ENCODE measurements at places on chromosomes 5 and 9.
A peak's percentile ranks its signal among the peaks of the same experiment; 100 is the strongest.

GRCh38 chr5:74201334-74202081 lies 439.0 kb downstream of the ENC1 start:
- no peak for DNase-seq

DNA sequence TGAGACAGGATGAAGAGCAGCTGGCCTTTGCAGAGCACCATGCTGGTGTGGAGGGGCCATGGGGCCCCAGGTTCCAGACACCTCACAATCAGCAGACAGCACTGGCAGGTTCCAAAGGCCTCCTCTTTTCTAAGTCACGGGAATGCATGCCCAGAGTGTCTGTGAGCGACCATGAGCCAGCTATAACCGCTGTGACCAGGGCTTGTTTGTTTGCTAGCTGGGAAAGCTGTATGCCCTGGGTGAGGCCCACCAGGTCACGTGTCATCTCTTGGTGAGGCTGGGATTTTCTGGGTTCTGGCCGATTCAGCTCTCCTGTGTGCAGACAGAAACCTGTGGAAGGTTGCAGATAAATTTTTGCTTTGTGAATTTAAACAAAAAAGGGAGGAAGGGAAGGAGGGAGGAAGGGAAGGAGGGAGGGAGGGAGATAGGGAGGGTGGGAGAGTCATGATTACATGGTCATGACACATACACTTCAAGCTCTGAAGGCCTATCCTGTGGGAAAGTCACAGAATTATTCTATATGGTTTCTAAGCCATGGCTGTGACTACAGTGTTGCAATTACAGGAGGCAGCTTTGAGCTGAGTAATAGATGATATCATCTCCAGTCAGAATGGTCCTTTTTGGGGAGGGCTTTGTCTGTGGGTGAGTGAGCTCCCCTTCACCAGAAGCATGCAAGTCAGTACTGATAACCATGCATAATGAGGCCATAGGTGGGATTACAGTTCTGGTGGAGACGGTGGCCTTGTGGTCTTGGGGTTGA lies 37.2 kb downstream of the PAPPA start:
- no peak for DNase-seq

GRCh38 chr5:127089191-127089590 lies 15.9 kb upstream of the C5orf63 start:
- DNase-seq = no peak

GRCh38 chr5:116271446-116272025 lies 186.7 kb downstream of the COMMD10 start:
- DNase-seq = no peak

GRCh38 chr5:139668924-139669661 lies 20.9 kb downstream of the CXXC5 start:
- DNase-seq = no peak

DNA sequence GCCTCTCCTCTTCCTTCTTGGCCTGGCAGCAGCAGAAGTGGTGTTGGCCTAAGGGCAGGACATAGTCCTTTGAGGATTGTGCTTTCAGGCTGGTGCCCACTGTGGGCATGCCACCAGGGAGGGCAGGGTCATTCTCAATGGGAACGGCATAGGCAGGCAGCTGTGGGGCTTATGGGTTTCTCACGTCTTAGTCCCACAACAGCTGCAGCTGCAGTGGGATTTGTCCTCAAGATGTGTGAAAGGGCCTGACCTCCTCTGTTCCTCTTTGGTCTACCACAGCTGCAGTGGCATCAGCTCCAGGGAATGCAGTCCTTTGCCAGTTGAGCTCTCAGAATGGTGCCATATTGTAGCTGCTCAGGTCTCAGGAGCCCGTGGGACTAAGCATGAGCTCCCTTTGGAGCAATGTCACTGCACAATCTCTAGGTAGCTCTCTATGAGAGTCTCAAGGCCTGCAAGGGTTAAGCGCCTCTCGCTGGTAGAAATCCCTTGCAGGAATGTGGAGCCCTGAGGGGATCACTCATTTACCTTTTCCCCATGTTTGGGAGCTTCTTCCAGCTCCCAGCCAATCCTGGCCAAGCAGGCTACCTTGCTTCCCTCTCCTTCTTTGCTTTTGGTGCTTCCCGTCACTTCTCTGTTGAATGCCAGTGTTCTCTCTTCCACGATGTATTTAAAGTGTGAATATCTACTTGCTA lies 104.8 kb downstream of the GNA14 start:
- DNase-seq = no peak

DNA sequence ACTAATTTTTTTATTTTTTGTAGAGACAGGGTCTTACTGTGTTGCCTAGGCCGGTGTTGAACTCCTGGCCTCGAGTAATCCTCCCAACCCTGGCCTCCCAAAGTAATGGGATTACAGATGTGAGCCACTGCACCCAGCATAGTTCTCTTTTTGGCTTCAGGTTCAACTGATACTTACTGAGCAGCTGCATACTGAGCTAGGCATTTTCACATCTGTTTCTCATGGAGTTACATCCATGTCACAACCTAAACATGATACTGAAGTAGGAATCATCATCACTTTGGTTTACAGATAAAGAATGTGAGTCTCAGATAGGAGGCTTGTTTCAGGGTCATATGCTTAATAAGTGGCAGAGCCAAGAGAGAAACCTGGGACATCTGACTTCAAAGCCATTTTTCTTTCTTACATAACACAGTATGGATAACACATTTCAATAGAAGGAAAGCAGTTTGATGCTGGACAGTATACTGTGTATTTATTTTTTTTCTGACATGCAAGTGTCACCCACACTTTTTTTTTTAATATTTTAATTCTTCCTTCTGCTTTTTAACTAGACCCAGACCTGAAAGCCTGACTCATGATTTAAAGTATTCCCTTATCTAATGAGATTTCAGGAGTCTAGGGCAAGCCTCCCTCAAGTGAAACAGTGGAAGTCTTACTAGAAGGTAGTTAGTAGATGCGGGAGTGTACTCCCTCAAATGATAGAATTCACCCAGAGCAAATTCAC lies 90.8 kb downstream of the HACD4 start:
- DNase-seq = no peak

GRCh38 chr9:18488886-18489285 lies 14.9 kb downstream of the ADAMTSL1 start:
- no peak for DNase-seq

DNA sequence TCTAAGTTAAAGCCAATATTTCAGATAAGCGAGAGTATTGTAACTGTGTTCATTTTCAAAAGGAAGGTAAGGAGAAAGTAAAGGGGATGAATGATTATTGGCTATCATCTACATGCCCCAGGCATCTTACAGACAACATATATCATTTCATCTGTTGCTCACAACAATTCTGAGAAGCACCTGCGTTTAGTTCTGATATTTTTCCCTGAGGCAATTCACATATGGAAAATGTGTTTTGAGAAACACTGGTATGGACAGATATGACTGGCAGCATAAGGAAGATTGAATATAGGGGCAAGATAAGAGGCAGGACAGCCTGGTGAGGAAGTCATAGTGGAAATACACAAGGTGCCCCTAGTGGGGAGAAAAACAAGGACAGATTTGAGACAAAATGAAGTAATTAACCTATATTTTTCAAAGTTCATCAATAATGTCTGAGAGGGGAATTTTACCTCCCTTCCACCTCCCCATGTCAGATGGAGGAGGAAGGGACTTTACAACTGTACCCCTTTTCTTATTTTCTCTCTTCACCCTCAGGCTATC lies 87.7 kb upstream of the TRIM32 start:
- no peak for DNase-seq

DNA sequence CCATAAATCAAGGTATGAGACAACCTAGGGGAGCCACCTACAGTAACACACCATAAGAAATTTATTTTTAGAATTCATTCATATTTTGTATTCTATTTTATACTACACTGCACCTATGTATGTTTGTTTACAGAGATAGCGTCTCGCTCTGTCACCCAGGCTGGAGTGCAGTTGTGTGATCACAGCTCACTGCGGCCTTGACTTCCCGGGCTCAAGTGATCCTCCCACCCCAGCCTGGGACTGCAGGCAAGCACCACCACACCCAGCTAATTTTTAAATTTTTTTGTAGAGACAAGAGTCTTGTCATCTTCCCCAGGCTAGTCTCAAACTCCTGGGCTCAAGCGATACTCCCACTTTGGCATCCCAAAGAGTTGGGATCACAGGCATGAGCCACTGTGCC lies 25.4 kb downstream of the MAPKAP1 start:
- DNase-seq = no peak

GRCh38 chr5:146644831-146645230 lies 128.8 kb upstream of the GPR151 start:
- no peak for DNase-seq

- no peak for DNase-seq
Observed at GRCh38 chr9:137621131-137621757, 2.4 kb downstream of the EHMT1 start.

DNA sequence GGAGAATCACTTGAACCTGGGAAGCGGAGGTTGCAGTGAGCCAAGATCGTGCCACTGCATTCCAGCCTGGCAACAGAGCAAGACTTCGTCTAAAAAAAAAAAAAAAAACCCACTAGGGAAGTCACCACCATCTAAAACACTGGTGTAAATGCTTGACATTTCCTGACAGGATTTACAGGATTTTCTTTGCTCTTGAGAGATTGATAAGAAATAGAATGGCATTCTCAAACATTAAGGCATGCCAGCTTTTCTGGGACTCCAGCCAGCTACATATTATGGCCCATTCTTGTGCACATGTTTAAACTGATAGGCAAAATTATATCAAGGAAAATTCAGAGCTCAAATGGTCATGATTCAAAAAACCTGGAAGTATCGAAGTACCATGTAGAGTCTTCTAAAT lies 28.7 kb downstream of the GTF3C4 start:
- DNase-seq = no peak

GRCh38 chr9:121491111-121491510 lies 8.5 kb downstream of the GGTA1 start:
- no peak for DNase-seq

DNA sequence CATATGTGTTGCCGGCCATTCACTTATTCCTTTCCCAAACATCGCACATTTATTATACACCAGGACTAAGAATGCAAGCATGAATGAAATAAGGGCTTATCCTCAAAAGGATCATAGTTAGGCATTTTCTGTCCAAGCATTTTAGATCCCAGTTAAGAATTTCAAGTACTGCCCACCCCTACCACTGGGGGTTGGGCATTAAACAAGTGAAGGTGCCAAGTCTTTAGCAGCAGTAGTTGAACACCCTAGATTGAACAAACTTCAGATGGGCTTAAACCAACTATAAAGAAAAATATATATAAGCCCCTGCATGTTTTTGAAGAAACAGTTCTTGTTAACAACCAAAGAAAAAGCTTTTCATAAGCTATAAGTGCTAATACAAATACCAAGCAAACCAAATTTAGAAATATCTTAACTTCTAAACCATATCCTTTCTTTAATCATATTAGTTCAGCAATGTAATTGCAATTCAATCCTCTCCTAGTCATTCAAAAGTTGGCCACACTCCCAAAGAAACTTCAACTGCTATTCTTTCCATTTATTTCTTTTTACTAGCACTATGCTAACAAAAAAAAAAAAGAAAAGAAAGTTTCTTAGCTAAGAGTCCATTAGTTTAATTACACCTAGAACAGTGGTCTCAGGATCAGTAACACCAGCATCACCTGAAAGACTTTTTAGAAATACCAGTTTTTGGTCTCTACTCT lies 149.8 kb downstream of the MLLT3 start:
- DNase-seq = no peak

- no peak for DNase-seq
Observed at GRCh38 chr5:175749591-175749990, 91.7 kb downstream of the HRH2 start.

DNA sequence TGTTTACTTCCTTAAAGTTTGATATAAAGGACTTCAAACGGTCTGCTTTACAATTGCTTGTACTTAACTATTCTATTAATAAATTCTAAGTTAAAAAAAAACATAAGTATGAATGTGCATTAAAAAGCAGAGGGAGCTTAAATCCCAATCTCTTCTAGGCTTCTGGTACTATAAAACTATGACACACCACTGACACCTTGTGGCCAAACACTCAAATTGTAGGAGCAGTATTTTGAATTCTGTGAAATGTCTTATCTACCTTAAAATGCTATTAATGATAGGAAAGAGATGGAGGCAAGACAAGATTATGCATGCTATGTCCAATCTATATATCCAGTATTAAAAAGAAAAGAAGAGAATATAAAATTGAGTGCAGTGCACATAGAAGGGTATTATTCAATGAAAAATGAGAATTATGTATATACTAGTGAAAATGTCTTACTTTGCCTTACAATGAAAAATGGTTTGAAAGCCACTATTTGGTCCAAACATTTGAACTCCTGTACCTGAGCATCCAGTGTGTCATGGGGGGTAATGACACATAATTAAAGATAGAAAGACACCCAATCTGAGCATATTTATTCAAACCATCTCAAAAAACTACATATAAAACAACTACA lies 87.6 kb downstream of the ERP44 start:
- DNase-seq = peak; percentile 40

GRCh38 chr5:127299678-127300077 lies 9.1 kb downstream of the MEGF10 start:
- no peak for DNase-seq

Measured in CD4-positive, alpha-beta memory T cell (primary cell).